Thymus (tissue), 14 donors: ENCODE measurements at places on chromosomes 12 and 14.

GRCh38 chr12:19428246-19428645 lies 11.0 kb upstream of the AEBP2 start:
- no peaks in the 10 kb centered on the region for H3K27me3 ChIP-seq
- DNase-seq = no peak

- no peak for DNase-seq
- no peaks in the 10 kb centered on the region for H3K36me3 ChIP-seq
- no peak overlapping the region for H3K27ac ChIP-seq
- no peaks in the 10 kb centered on the region for H3K27me3 ChIP-seq
Observed at GRCh38 chr12:25829192-25829591, 129.3 kb upstream of the RASSF8 start.

DNA sequence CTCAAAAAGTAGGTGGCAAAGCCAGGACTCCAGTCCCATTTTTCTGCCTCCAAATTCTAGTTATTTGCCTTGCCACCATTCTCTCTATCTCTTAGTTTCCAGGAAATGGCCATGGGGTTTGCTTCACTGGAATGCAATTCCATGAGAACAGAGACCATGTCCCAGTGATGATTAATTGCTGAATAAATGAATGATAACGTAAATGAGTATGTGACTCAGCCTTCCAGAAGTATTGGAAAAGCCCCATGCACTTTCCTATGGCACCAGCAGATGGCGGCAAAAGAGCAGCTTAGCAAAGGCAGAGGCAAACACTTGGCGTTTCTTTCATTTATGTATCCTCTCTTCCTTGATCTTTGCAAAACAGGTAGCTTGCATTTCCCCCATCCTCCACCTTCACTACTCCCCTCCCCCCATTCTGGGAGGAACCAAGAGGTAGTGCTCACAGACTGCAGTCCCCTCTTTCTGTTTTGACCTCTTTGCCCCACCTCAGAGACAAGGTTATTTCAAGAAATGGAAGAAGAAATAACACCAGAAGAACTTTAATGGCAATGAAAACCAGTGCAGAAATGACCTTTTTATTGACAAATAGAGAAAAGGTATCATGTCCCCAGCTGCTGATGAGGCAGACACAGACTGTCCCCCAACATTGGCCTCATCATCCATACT lies 21.3 kb downstream of the TBX3 start:
- DNase-seq = peak; percentile 13
- peaks cover 52% of the 10 kb centered on the region for H3K27me3 ChIP-seq

DNA sequence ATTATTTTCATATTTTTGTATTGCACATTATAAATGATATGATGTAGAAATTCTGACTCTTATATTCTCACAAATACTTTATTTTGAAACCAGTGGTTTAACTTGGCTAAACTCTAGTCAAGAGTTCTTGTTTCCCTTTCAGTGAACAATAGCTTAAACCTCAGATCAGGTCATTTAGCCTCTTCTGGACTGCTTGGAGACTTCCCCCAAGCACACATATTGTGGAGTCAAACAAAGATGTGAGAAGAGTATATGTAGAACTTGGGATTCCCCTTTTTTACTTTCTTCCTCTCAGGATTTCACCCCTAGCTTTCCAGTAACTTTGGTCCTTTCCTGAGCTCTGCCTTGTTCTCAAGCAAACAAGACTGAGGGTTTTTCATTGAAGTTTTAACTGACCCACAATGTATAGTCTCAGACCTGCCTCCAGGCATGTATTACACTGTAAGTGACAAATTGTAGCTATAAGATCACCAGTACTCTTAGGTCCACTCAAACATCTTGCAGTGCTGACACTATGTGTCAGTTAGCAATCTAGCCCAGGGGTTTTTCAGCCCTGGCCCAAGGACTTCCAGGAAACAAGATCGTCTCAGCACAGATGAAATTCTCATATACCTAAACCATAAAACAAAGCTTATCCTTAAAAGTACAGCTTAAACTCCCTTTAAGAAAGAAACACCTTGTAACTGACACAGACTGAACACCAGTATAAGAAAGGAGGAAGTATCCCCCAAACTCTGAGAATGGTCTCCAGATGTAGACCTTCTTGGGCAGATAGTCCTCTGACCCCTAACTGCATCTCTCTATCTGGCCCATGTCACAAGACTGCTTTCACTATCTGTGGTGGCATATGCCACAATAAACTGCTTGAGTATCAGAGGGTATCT lies 98.6 kb downstream of the SLC6A15 start:
- H3K4me1 ChIP-seq = no peaks in the 10 kb centered on the region
- no peaks in the 10 kb centered on the region for H3K36me3 ChIP-seq
- no peak overlapping the region for H3K27ac ChIP-seq
- no peak overlapping the region for H3K4me3 ChIP-seq

GRCh38 chr14:103385929-103386712 lies 906 bp downstream of the MARK3 start:
- H3K4me3 ChIP-seq = peak overlapping the region; percentile 77
- H3K27ac ChIP-seq = peak overlapping the region; percentile 99
- peak; percentile 51 for DNase-seq
- no peaks in the 10 kb centered on the region for H3K36me3 ChIP-seq
- H3K27me3 ChIP-seq = peaks cover 4% of the 10 kb centered on the region

- H3K27me3 ChIP-seq = no peaks in the 10 kb centered on the region
- DNase-seq = no peak
- H3K4me3 ChIP-seq = no peak overlapping the region
- no peaks in the 10 kb centered on the region for H3K4me1 ChIP-seq
- no peaks in the 10 kb centered on the region for H3K36me3 ChIP-seq
Observed at GRCh38 chr14:56992332-56992820, 182.1 kb upstream of the OTX2 start.

DNA sequence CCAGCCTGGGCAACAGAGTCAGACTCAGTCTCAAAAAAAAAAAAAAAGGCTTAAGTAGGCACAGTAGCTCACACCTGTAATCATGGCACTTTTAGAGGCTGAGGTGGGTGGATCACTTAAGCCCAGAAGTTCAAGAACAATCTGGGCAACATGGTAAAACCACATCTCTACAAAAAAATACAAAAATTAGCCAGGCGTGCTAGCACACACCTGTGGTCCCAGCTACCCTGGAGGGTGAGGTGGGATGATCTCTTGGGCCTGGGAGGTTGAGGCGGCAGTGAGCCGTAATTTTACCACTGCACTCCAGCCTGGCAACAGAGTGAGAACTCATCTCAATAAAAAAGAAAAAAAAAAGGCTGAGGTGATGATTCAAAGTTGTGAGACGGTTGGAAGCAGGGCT lies 9.1 kb upstream of the RESF1 start:
- no peak for DNase-seq
- no peak overlapping the region for H3K4me3 ChIP-seq
- H3K27ac ChIP-seq = peak overlapping the region; percentile 9
- H3K4me1 ChIP-seq = peaks cover 10% of the 10 kb centered on the region
- H3K36me3 ChIP-seq = no peaks in the 10 kb centered on the region
